ENCODE measurements at places on chromosomes 11 and 22. TPM values are rescaled to one million over a fixed set of nuclear protein-coding genes. Genes with fewer than 3 reads are reported as not detected.

The DGCR6 gene
- 0.35 TPM for total RNA-seq

The GNB1L gene
- total RNA-seq = 5.8 TPM

The CCDC134 gene
- total RNA-seq = 9.2 TPM

The OR9G1 gene
- total RNA-seq = not detected

The PSMD13 gene
- 149 TPM for total RNA-seq

The OR51E1 gene
- not detected for total RNA-seq
